ENCODE measurements at places on chromosomes 4 and X.

DNA sequence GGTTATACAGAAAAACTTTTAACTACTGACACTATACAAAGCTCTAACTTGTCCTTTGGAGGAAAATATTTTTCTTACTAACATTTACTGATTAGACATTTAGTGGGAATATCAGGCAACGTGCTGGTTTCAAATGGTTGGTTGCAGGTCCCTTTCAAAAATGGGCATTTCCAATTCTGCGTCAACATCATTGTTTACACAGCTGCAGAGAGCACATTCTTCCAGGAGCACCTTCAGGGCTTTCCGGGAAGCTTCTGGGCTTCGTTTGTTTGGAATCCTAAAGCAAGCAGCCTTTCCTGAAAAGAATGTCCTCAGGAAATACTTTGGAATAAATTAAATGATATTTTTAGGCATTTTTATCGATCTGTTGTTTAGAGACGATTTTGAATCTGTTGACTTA is 289.7 kb downstream of the TRIML1 start:
- DNase-seq = no peak

GRCh38 chr4:153448003-153448731 is 18.0 kb upstream of the TMEM131L start:
- no peak for DNase-seq

DNA sequence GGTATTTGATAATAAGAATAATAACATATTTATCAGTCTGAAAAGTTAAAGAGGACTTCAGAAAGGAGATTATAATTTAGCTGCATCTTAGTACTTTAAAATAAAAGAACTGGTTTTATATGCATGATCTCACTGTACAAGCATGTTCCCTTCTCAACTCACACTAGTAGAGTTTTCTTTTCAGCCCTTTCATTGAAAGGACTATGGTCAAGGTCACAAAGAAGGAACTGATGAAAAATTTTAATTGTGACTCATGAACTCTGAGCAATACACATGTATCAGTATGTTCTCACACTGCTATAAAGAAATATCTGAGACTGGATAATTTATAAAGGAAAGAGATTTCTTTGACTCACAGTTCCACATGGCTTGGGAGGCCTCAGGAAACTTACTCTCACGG is 73.7 kb upstream of the NDST4 start:
- DNase-seq = no peak

DNA sequence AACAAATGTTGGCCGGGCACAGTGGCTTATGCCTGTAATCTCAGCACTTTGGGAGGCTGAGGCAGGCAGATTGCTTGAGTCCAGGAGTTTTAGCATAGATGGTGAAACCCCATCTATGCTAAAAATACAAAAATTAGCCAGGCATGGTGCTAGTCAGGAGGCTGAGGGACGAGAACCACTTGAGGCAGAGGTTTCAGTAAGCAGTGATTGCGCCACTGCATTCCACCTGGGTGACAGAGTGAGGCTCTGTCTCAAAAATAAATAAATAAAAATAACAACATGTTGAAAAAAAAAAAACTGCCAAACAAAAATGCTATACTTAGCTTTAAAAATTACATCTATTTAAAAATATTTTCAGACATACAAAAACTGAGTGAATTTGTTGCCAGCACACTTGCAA is 374.2 kb upstream of the SMIM31 start:
- DNase-seq = no peak

DNA sequence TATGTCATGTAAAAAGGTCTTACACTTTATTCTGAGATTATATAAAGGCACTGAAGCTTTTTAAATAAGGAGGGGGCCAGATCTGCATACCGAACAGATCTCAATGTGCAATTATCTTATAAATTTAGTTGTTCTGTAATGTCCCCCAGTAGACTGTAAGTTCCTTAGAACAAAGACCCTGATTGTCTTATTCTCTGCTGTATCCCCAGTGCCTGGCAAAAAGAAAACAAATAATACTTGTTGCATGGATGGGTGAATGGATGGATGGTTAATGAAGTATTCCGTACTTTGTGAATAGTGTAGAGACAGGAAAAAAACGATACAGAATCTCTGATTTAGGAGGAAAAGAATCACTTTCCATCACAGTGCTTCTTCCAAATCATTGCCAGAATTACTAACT is 141.5 kb downstream of the CHM start:
- no peak for DNase-seq

DNA sequence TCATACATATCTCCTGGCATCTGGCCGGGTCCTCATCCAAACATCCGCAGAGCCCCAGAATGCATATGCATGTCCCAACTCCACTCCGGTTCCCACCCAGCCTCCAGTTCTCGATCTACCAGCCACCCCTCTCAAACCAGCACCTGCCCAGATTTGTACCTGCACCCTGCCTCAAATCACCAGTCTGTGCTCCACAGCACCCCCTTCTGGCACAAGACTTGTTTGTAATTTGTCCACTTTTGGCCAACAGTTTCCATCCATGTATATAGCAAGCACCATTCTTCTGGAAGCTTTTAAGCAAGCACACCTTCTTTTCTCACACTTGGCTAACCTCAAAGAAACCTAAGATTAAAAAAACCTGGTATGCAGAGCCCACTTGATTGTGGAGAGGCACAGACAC is 644.1 kb downstream of the MID1IP1 start:
- no peak for DNase-seq

- no peak for DNase-seq
These were observed 20.0 kb upstream of the EFNB1 start for GRCh38 chrX:68808686-68809357.

DNA sequence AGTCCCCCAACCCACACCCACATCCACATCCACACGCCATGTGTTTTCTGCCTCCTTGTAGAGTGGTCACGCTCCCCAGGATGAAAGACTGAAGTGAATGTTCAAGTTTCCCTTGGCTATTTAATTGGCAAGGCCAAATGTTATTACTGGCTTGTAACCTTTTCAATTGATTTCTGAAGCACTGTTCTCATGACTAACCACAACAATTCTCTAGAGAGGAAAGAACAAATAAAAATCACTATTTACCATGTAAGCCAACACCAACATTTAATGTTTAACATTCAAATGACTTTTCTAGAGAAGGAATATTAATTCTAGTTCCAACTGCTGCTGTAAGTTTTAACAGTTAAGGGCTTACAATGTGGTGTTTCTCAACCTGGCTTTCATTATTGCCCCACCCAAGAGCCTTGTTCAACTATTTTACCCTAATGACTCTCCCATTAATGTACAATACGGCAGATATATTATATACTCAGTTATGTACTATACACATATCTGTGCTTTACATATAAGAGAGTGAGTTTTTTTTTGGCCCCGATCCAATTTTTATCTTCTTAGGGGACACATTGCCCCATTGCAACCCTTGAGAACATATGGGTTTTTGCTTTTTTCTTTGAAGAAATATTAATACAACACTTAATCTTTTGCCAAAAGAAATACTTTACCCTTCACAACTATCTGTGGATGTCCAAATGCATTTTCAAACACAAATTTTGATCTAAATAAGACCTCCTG is 46.5 kb downstream of the RELL1 start:
- no peak for DNase-seq

GRCh38 chrX:55758033-55758432 is 40.5 kb downstream of the RRAGB start:
- no peak for DNase-seq

GRCh38 chrX:36214924-36215323 is 295.4 kb downstream of the CFAP47 start:
- no peak for DNase-seq

DNA sequence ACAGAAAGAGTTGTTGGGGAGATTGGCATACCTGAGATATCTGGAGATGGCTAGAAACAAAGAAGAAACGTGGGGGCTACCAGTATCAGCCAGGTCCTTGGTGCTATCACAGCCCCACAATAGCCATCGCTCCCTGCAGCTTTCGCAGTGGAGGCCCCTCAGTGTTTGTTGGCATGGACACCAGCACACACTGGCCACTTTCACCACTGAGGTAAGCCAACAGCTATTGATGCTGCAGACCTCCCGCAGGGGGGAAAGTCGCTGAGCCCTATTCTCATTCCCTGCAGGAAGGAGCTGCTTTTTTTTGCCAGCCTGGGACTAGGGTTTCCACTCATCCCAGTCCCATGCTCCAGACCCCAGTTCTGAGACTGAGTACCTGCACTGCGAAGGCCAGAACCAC is 879.2 kb upstream of the IGFBP7 start:
- no peak for DNase-seq

- no peak for DNase-seq
These were observed 158.4 kb downstream of the PDHA2 start for GRCh38 chr4:95998311-95998710.

GRCh38 chr4:76182463-76182862 is 31.2 kb downstream of the SCARB2 start:
- DNase-seq = no peak

DNA sequence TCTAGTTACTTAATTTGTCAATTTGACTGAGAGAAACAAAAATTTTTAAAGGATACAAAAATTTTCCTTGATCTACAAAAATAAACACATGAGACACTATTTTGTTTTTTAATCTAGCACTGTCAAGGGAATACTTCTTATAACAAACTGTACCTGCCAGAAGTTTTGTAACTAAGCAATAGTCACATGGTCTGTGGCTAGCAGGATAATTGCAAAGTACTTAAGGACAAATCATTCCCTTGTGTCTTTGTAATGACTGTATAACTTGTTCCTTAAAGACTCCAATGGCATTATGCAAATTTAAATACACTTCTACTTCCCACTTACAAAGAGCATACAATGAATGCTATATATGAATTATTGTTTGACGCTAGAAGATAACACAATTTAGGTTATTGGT is 25.1 kb upstream of the ANK2 start:
- DNase-seq = no peak

GRCh38 chr4:168723569-168723968 is 226.7 kb downstream of the PALLD start:
- no peak for DNase-seq

DNA sequence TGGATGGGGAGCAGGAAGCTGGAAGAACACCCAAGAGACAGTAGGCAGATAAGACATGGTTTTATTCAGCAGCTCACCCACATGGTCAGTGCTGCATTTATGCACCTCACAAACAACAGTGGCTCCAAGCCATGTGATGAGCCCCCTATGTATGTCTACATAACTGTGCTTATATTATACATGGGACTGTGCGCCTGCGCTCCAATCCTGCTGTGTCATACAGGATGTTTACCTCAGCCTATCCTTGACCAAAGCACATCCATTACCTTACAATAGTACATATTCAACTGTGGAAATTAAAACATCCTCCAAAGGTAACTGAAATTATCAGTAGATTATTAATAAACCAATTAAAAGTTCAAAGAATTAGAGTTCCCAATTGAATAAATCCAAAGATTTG is 44.1 kb upstream of the SGMS2 start:
- DNase-seq = no peak

DNA sequence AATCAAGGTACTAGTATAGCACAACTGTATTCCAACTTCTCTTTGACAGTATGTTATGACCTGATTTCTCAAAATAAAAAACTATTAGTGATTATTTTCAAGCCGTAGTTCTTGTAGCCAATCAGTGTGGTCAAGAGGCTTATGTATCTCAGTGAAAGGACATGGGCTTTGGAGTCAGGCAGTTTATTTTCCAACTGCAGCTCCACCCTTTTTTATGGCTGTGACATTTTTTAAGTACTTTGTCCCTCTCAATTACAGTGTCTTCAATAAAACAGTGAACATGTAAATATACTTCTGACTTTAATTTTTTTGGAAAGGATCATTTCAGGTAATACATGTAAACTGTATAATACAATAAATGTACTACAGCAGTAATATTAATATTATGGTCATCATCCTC is 30.0 kb downstream of the HTN1 start:
- DNase-seq = no peak

GRCh38 chr4:61451935-61452334 is 251.8 kb downstream of the ADGRL3 start:
- DNase-seq = no peak

- DNase-seq = no peak
These were observed 153.8 kb upstream of the S100G start for GRCh38 chrX:16496175-16496574.

GRCh38 chrX:30653415-30654131 is at the start of gene GK:
TSS of gene GK (plus strand) at chrX:30653423. CDS start at chrX:30653538, 115 bp downstream.
- DNase-seq = no peak

GRCh38 chr4:41437111-41437536 is 100.8 kb upstream of the LIMCH1 start:
- no peak for DNase-seq

DNA sequence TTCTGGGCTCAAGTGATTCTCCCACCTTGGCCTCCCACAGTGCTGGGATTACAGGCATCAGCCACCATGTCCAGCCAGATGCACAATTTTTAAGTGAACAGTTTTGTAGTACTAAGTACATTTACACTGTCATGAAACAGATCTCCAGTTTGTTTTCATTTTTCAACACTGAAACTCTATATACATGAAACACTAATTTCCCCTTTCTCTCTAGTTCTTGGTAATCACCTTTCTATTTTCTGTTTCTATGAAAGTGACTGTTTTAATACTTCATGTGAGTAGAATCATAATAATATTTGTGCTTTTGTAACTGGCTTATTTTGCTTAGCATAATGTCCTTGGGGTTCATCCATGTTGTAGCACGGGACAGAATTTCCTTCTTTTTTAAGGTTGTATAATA is 237.4 kb downstream of the CAMK2D start:
- DNase-seq = no peak

- DNase-seq = no peak
These were observed 28.0 kb downstream of the MGAT4D start for GRCh38 chr4:140469791-140470733.

DNA sequence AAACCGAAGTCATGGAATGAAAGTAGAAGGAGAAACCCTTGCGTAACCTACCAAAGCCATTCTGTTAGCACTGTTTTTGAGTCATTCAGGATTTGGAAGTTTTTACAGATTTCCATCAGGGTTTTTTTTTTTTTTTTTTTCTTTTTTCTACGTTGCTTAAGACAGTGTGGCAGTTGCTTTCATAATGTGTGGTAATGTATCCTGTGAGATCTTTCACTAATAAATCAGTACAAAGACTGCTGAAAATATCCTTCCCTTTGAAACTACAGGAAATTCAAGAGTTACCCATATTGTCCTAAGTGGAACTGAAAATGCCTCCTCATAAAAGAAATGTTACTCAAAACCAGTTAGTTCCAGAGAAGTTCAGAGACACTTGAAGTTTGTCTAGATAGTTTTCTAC is 137.8 kb downstream of the RAPGEF2 start:
- no peak for DNase-seq

DNA sequence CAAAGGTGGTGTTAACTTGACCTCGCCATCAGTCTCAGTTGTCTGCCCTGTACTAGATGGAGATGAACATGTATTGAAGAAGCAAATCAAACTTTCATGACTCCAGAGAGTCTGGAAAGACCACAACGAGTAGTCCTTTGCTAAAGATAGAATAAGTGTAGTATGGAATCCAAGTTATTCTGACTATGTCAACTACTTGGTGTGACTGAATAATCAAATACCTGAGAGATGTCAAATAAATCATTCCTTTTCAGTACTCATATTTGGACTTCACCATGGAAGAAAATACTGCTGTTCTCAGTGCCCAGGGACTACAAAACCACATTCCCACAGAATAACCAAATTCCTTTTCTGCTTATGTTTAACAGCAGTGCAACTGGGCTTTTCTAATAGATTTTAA is 161.2 kb upstream of the SPRY1 start:
- no peak for DNase-seq
